Colonic mucosa (tissue), 4 donors: ENCODE measurements at places on chromosomes 16 and 17.

DNA sequence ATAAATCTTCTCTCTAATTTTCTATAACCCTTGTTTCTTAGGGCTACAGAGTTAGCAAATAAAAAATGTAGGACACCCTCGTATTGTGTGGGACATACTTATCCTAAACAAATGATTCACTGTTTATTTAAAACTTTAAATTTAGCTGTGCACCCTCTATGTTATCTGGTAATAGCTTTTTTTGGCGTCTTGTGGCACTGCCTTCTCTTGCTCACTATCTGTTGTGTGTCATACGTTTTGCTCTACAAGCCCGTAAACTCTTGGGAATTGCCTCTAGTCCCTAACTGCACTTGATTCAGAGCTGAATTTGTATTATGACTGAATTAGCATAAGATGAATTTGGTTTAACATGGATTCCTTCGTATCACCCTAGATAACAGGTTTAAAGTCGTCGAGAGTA, 144.3 kb upstream of the MYOCD start:
- DNase-seq, result no peak
- no peak overlapping the region for H3K27ac ChIP-seq
- no peaks in the 10 kb centered on the region for H3K27me3 ChIP-seq
- H3K4me1 ChIP-seq, result no peaks in the 10 kb centered on the region

DNA sequence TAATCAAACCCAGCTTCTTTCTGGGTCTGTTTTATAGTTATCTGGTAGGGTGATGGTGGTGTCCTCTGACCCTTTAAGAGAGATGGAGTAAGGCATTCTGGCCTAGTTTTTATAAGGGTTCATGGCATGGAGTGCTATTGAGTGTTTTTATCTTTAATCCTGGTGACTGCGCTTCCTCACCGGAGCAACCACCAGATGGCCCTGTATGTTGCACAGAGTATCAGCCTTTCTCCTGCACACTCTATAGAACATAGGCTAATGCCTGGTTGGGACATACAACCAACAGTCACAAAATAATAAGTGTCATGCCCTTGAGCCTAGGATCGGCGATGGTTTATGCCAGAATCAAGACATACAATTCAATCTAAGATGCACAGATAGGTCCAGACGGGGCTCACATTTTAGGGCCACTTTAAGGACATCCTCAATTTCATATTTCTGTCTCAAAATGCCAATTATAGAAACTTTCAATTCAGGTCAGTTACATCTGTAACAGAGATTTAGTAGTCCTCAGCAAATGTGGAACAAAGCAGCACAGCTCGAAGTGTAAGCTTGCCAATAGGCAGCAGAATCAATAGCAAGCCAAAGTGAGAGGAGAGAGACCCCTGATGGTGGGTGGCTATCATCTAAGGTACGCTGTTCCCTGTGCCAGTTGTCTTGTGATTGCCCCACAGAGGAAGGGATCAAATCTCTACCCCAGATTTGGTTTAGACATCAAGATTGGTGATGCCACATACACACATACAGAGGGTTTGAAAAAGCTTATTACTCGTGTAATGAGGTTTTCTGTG, 37.2 kb upstream of the HOXB9 start:
- DNase-seq, result no peak
- no peaks in the 10 kb centered on the region for H3K27me3 ChIP-seq
- no peaks in the 10 kb centered on the region for H3K4me1 ChIP-seq
- no peak overlapping the region for H3K27ac ChIP-seq
- H3K36me3 ChIP-seq, result no peaks in the 10 kb centered on the region

DNA sequence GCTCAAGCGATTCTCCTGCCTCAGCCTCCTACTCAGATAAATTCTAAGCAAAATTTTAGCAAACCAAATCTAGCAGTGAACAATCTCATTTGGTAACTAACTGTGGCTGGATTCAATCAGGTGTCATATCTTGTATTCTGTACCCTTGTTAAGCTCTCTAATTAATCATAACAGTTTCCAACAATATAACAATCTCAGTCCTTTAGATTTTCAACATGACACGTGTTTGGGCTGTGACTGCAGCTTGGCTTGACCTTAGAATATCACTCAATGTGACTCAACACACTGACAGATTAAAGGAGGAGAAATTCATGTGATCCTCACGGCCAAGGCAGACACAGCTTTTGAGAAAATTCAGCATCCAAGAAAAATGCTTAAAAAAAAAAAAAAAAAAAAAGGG, 133.6 kb downstream of the BANP start:
- no peaks in the 10 kb centered on the region for H3K4me1 ChIP-seq
- no peak for DNase-seq
- H3K27ac ChIP-seq, result no peak overlapping the region
- no peaks in the 10 kb centered on the region for H3K36me3 ChIP-seq
- H3K27me3 ChIP-seq, result no peaks in the 10 kb centered on the region
- H3K4me3 ChIP-seq, result no peak overlapping the region

DNA sequence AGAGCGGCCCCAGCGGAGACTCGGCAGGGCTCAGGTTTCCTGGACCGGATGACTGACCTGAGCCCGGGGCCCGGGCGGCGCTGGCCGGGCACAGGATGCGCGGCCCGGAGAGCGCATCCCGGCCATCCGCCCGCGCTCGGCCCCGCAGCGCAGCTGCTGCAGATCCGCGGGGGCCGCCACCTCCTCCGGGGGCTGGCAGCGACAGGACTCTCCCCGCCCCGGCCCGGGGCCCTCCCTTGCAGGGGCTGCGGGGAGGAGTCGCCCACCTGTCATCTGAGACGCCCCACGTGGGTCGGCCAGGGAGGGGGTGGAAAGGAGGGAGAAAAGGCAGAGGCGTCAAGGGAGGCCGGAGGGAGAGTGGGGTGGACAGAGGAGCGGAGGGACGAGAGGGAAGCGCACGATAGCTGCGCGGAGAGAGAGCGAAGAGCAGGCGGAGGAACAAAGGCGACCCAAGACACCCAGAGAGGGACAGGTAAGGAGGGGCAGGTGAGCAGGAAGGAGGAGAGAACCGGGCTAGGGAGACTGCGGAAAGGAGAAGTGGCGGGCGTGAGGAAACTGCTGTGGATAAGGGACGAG, 471 bp upstream of the PRKAR1A start:
- peak; percentile 81 for DNase-seq
- H3K4me1 ChIP-seq, result peaks cover 4% of the 10 kb centered on the region
- H3K27ac ChIP-seq, result peak overlapping the region; percentile 96
- H3K4me3 ChIP-seq, result peak overlapping the region; percentile 90
- H3K27me3 ChIP-seq, result no peaks in the 10 kb centered on the region

DNA sequence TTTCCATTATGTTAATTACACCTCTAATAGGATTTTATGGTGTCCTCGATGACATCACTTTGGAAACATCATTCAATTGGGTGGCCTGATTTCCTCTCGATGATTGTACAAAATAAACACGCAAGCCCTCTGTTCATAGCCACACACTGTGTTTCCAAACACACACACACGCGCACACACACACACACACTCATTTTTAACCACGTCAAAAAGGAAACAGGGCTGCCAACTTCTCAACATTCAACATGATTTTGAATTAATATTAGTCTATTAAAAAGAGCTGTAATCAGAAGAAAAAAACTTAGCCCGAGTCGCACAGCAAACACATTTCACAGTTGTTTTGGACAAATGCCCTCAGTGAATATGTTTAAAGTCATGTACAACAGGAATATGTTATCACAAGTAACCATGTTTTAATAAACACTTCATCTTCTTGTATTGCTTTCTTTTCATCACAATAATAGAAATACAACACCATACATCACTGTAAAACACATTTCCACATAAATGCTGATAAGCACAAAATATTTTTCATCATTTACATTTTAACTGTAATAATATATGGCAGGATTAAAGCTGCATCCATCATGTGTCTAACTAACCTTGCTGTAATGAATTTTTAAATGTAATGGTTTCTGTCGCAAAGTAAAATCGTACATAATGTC, 219.1 kb upstream of the IRX3 start:
- H3K36me3 ChIP-seq, result no peaks in the 10 kb centered on the region
- no peaks in the 10 kb centered on the region for H3K27me3 ChIP-seq
- no peaks in the 10 kb centered on the region for H3K4me1 ChIP-seq
- no peak overlapping the region for H3K27ac ChIP-seq
- no peak overlapping the region for H3K4me3 ChIP-seq

GRCh38 chr16:83021045-83021444, 394.3 kb downstream of the CDH13 start:
- H3K36me3 ChIP-seq, result no peaks in the 10 kb centered on the region
- no peaks in the 10 kb centered on the region for H3K27me3 ChIP-seq
- no peaks in the 10 kb centered on the region for H3K4me1 ChIP-seq

GRCh38 chr17:538181-538973, 176.3 kb downstream of the VPS53 start:
- no peak overlapping the region for H3K4me3 ChIP-seq
- DNase-seq, result no peak
- peak overlapping the region; percentile 12 for H3K27ac ChIP-seq
- H3K4me1 ChIP-seq, result no peaks in the 10 kb centered on the region
- peaks cover 4% of the 10 kb centered on the region for H3K36me3 ChIP-seq
- H3K27me3 ChIP-seq, result no peaks in the 10 kb centered on the region

DNA sequence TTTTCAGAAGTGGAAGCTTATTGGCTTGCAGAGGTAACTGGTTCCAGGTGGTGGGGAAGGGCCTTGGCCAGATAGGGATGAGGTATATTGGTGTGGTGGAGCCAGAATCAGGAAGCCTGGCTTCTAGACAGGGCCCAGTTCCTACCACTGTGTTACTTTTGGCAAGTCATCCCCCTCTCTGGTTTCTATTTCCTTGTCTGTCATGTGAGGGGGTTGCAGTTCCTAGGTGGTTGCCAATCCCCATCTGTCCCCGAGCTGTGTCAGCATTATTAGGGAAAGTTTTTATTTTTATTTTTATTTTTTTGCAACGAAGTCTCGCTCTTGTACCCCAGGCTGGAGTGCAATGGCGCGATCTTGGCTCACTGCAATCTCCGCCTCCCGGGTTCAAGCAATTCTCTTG, 3.0 kb downstream of the SMCR8 start:
- H3K36me3 ChIP-seq, result peaks cover 3% of the 10 kb centered on the region
- H3K4me1 ChIP-seq, result peaks cover 44% of the 10 kb centered on the region
- no peaks in the 10 kb centered on the region for H3K27me3 ChIP-seq
- H3K27ac ChIP-seq, result no peak overlapping the region
- DNase-seq, result no peak
- H3K4me3 ChIP-seq, result no peak overlapping the region

DNA sequence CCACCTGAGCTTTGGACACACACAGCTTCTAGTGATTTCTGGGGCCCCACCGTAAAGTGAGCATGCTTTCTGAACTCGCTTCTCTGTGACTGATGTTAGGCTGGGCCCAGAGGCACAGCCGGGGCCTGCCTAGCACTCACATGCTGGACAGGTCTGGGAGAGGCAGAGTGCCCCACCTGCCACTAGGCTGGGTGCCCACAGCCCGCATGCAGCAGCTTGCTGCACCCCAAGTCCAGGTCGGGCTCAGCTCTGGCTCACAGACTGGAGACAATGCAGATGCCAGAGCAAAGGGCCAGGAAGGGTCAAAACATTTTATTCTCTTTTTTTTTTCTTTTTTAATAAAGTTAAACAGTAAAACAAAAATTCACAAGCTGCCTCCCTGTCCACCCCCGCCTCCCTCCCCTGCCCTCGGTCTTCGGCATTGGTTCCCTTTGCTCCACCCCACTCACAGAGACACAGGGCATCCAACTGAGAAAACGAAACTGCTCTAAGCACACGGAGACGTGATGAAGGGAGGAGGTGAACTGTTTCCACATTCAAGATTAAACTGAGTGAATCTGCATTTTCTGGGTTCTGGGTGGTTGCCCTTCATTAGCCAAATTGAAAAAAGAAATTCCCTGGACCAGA, 9.7 kb downstream of the CNP start:
- no peaks in the 10 kb centered on the region for H3K27me3 ChIP-seq
- H3K27ac ChIP-seq, result no peak overlapping the region
- H3K4me3 ChIP-seq, result no peak overlapping the region
- H3K36me3 ChIP-seq, result peaks cover 14% of the 10 kb centered on the region
- no peak for DNase-seq

GRCh38 chr17:77640916-77641605, 317.4 kb upstream of the TNRC6C start:
- H3K27ac ChIP-seq, result no peak overlapping the region
- H3K4me1 ChIP-seq, result no peaks in the 10 kb centered on the region
- no peak overlapping the region for H3K4me3 ChIP-seq
- no peaks in the 10 kb centered on the region for H3K36me3 ChIP-seq
- H3K27me3 ChIP-seq, result no peaks in the 10 kb centered on the region

GRCh38 chr17:5241861-5242671, 7.4 kb upstream of the SCIMP start:
- no peaks in the 10 kb centered on the region for H3K4me1 ChIP-seq
- H3K27ac ChIP-seq, result peak overlapping the region; percentile 65
- H3K36me3 ChIP-seq, result no peaks in the 10 kb centered on the region
- H3K4me3 ChIP-seq, result no peak overlapping the region
- DNase-seq, result peak; percentile 52
- H3K27me3 ChIP-seq, result no peaks in the 10 kb centered on the region

DNA sequence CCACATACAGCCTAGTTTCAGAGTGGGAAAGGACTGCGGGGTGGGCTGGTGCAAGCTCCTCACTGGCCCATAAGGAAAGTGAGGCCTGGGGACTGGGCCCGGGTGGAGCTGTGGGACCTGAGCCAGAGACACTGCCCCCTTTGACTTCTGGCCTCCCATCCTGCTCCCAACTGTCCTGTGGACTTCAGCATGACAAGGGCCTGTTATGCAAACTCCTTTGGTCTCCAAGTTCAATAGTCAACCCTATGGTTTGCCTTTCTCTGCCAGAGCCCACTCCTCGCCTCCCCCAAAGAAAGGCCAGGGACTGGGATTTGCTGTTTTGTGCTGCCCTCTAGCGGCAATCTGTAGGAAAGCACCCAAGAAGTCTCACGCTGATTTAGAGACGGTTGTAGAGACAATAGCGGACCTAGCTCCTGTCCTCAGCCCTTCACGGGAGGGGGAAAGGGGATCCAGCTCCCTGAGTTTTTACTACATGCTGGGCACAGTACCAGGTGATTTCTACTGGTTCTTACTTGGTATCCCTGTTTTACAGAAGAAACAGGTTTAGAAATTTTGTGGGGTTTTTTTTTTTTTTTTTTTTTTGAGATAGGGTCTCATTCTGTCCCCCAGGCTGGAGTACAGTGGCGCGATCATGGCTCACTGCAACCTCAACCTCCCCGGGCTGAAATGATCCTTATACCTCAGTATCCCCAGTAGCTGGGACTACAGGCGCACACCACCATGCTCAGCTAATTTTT, 1.2 kb upstream of the TLCD3B start:
- no peak overlapping the region for H3K27ac ChIP-seq
- peaks cover 26% of the 10 kb centered on the region for H3K27me3 ChIP-seq
- peak; percentile 61 for DNase-seq
- H3K4me1 ChIP-seq, result no peaks in the 10 kb centered on the region
